ENCODE measurements at places on chromosomes 12 and 14. TPM values are rescaled to one million over a fixed set of nuclear protein-coding genes. Genes with fewer than 3 reads are reported as not detected.

DNA sequence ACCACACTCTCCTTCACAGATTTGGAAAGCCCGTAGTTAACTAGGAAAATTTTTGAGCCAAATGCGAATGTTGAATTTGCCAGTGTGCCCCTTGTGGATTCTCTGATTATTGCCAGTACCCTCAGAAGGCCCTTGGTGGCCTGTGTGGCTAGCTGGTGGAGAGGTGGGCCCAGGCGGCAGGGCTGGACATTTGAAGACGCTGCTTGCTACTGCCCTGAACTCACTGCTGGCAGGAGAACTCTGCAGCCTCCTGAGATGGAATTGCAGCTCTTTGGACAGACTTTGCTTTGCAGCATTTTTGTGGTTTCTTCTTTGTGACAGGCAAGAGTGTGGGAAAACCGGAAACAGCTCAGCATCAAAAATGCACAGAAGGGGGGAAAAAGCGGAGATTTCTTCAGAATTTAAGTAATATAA is 97.6 kb downstream of the TGFB3 start:
- H3K27ac ChIP-seq: no peak overlapping the region
- no peaks in the 10 kb centered on the region for H3K27me3 ChIP-seq
- no peak for DNase-seq

DNA sequence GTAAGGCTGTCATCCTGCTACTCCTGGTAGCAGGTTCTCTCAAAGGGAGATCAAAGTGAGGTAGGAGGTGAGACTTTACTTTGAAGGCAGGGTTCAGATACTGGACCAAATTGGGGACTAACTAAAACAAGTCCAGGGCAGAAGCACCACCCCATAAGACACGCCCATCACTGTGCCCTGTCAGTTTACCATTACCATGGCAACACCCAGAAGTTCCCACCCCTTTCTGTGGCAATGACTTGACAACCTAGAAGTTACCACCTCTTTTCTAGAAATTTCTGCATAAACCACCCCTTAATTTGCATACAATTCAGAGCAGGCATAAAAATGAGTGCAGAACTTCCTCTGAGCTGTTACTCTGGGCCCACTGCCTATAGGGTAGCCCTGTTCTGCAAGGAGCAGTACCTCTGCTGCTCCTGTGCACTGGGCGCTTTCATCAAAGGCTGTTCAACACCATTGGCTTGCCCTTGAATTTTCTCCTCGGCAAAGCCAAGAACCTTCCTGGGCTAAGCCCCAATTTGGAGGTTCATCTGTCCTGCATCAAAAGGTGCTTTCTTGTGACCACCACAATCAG is 64.8 kb upstream of the MAX start:
- no peak overlapping the region for H3K27ac ChIP-seq
- H3K36me3 ChIP-seq: no peaks in the 10 kb centered on the region
- no peaks in the 10 kb centered on the region for H3K27me3 ChIP-seq
- no peak overlapping the region for H3K4me3 ChIP-seq
- DNase-seq: no peak
- H3K4me1 ChIP-seq: no peaks in the 10 kb centered on the region

DNA sequence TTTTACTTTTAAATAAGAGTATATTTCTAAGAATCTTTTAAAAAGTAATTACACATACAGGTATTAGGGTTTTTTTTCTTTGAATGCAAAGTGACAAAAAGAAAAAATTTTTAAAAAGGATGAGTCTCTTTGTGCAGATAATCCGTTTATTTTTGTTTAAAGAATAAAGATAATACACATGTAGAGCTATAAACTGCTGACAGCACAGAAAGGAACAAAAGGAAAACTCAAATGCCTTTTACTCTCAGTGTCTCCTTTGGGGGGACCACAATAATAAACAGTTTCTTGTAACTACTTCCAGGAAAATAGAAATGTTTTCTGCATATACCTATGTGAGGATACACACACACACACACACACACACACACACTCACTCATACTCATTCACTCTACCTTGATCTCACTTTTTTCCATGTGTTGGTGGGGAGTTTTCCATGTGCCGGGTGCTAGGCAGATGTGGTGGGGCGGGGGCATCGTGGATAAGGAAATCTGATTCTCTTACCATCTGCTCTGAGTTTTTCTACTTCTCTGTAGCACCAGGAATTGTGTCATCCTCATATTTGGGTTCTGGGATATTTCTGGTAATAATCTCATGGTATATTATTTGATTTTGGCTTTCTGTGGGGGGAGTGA is 58.1 kb downstream of the KCTD10 start:
- no peaks in the 10 kb centered on the region for H3K27me3 ChIP-seq
- no peaks in the 10 kb centered on the region for H3K4me1 ChIP-seq
- no peak overlapping the region for H3K27ac ChIP-seq
- H3K36me3 ChIP-seq: no peaks in the 10 kb centered on the region
- DNase-seq: no peak

DNA sequence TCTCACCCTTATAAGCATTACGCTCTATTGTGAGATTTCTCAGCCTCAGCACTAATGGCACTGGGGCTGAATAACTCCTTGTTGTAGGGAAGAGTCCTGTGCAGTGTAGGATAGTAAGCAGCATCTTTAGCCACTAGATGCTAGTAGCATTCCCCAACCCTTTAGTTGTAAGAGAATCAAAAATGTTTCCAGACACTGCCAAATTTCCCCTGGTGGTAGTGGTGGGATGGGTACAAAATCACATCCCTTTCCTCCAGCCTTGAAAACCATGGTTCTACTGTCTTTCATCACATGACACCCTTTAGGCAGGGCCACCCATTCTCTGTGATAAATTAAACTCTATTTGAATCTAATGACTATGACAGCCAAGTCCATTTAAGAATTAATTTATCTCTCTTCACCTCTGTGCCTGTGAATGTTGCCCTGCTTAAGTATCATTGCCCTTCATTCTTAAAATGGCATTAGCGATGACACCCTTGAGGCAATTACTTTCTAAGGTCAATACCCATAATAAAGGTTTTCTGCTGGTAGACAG is 199.4 kb downstream of the ANO4 start:
- H3K4me1 ChIP-seq: no peaks in the 10 kb centered on the region
- no peaks in the 10 kb centered on the region for H3K27me3 ChIP-seq
- H3K36me3 ChIP-seq: no peaks in the 10 kb centered on the region
- no peak overlapping the region for H3K27ac ChIP-seq

DNA sequence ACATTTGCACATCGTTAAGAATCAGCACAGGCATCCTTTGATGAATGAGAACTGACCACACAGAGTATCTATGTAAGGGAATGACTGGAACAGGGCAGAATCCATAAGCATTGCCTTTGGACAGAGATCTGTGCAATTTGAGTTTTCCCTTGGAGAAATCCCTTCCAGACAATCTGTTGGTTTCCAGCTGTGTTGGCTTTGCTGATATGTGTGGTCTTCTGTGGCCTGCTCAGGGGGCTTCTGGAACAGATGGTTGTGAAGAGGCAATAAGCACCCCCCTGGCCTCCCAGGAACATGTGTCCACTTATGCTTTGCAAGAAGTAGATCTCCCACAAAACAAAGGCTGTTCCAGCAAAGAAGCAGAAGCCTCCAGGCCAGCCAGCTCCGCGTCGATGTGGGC is 111.4 kb upstream of the TMEM132C start:
- no peaks in the 10 kb centered on the region for H3K36me3 ChIP-seq
- no peak overlapping the region for H3K4me3 ChIP-seq
- no peaks in the 10 kb centered on the region for H3K4me1 ChIP-seq
- H3K27me3 ChIP-seq: no peaks in the 10 kb centered on the region

- H3K27me3 ChIP-seq: no peaks in the 10 kb centered on the region
- DNase-seq: no peak
- H3K36me3 ChIP-seq: no peaks in the 10 kb centered on the region
- no peak overlapping the region for H3K27ac ChIP-seq
- H3K4me3 ChIP-seq: no peak overlapping the region
- no peaks in the 10 kb centered on the region for H3K4me1 ChIP-seq
Observed at GRCh38 chr12:30146561-30146960, 362.8 kb upstream of the TMTC1 start.

GRCh38 chr14:92587700-92588085 is 74.1 kb downstream of the RIN3 start:
- no peak for DNase-seq
- H3K4me3 ChIP-seq: no peak overlapping the region
- no peaks in the 10 kb centered on the region for H3K4me1 ChIP-seq
- no peaks in the 10 kb centered on the region for H3K36me3 ChIP-seq
- H3K27ac ChIP-seq: peak overlapping the region; percentile 79

DNA sequence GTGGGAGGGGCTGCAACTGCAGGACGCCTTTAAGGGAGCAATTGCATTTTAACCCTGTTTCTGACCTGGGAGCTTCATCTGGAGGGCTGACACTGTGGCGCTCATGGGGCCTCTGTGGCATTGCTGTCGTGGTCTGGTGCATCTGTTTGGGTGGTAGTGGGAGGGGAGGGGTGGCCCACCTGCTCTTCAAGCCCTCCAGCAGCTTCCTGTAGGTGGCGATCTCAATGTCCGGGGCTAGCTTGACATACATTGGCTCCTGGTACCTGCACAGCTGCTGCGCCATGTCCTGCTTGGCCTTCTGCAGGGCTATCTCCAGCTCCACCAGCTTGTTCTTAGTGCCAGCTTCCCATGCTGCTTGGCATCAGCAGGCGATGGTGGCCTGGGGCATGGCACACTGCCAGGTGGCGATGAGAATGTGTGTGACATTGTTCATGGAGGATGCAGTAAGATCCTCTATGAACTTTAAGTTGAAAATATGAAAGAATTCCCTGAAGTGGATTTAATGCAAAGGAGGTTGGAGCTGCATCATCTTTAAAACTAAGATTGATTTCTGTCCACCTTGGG is 7.7 kb upstream of the KRT82 start:
- no peak overlapping the region for H3K27ac ChIP-seq
- no peaks in the 10 kb centered on the region for H3K27me3 ChIP-seq

- no peaks in the 10 kb centered on the region for H3K27me3 ChIP-seq
- H3K4me1 ChIP-seq: no peaks in the 10 kb centered on the region
- H3K27ac ChIP-seq: no peak overlapping the region
- no peaks in the 10 kb centered on the region for H3K36me3 ChIP-seq
Observed at GRCh38 chr14:93431036-93431670, 414 bp downstream of the UNC79 start.

- no peaks in the 10 kb centered on the region for H3K27me3 ChIP-seq
- H3K4me3 ChIP-seq: peak overlapping the region; percentile 47
- peak; percentile 22 for DNase-seq
- no peaks in the 10 kb centered on the region for H3K36me3 ChIP-seq
- peaks cover 5% of the 10 kb centered on the region for H3K4me1 ChIP-seq
- H3K27ac ChIP-seq: peak overlapping the region; percentile 12
Observed at GRCh38 chr12:27333403-27334009, 870 bp downstream of the BMAL2 start.

DNA sequence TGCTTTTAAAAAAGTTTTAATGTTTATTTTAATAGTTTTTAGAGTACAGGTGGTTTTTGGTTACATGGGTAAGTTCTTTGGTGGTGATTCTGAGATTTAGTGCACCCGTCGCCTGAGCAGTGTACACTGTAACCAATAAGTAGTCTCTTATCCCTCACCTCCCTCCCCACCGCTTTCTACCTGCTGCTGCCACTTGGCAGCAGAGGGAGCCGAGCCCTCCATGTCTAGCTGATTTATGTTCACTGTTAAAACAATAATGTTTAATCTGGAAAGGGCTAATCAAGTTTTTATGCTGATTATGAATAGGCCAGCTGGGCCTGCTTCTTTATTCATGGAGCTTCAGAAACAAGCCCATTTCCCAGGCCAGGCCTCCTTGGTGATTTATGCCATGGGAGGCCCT is 73.1 kb downstream of the ADCK1 start:
- H3K27ac ChIP-seq: no peak overlapping the region
- H3K27me3 ChIP-seq: no peaks in the 10 kb centered on the region
- no peaks in the 10 kb centered on the region for H3K36me3 ChIP-seq
- no peak overlapping the region for H3K4me3 ChIP-seq
- H3K4me1 ChIP-seq: no peaks in the 10 kb centered on the region

GRCh38 chr14:81209167-81209836 is 11.5 kb downstream of the GTF2A1 start:
- H3K4me3 ChIP-seq: no peak overlapping the region
- no peaks in the 10 kb centered on the region for H3K27me3 ChIP-seq
- no peak for DNase-seq
- peaks cover 38% of the 10 kb centered on the region for H3K36me3 ChIP-seq

- no peak overlapping the region for H3K4me3 ChIP-seq
- H3K4me1 ChIP-seq: no peaks in the 10 kb centered on the region
- H3K36me3 ChIP-seq: no peaks in the 10 kb centered on the region
- no peak overlapping the region for H3K27ac ChIP-seq
- H3K27me3 ChIP-seq: no peaks in the 10 kb centered on the region
Observed at GRCh38 chr14:81331229-81332021, 68.7 kb downstream of the STON2 start.

DNA sequence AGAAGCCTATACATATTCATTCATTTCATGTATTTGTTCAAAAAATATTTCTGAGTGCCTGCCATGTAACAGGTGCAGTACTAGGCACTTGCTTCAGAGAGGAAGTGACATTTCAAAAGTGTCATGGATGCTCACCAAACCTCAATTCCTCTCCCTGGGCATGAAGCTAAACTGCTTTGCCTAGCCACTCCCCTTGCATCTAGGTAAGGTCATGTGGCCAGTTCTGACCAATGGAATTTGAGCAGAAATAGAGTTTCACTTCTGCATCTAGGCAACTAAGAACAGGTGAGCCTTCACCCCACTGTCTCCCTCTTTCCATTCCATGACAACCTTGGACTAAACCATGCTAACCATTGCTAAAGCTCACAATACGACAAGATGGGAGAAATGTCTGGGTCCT is 27.6 kb downstream of the TC2N start:
- peaks cover 7% of the 10 kb centered on the region for H3K4me1 ChIP-seq
- DNase-seq: no peak
- H3K27ac ChIP-seq: no peak overlapping the region
- H3K4me3 ChIP-seq: no peak overlapping the region
- no peaks in the 10 kb centered on the region for H3K27me3 ChIP-seq
- no peaks in the 10 kb centered on the region for H3K36me3 ChIP-seq

- H3K27ac ChIP-seq: no peak overlapping the region
- no peaks in the 10 kb centered on the region for H3K27me3 ChIP-seq
- H3K36me3 ChIP-seq: no peaks in the 10 kb centered on the region
Observed at GRCh38 chr12:55226523-55226922, 5.7 kb downstream of the OR10A7 start.

- no peaks in the 10 kb centered on the region for H3K36me3 ChIP-seq
- no peaks in the 10 kb centered on the region for H3K27me3 ChIP-seq
- no peak overlapping the region for H3K4me3 ChIP-seq
- no peak overlapping the region for H3K27ac ChIP-seq
- peaks cover 7% of the 10 kb centered on the region for H3K4me1 ChIP-seq
- DNase-seq: no peak
Observed at GRCh38 chr14:45091710-45092109, 7.8 kb downstream of the PRPF39 start.

DNA sequence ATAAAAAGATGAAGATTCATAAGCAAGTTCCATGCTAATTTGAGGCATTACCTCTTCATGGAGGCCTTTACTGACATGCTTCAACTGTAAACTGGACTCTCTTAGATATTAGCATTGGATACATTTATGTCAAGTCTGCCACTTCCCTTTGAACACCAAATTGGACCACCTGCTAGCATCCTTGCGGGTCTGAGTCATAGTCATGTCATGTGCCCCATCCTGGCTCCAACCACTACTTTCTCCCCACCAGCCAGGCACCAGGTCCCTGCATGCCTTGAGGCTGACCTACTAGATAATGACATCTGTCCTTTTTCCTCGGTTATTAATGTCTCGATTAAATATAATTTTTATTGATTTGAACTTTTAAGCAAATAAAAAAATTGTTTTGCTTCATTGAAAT is 32.9 kb upstream of the EEA1 start:
- no peak overlapping the region for H3K4me3 ChIP-seq
- H3K4me1 ChIP-seq: no peaks in the 10 kb centered on the region
- no peak for DNase-seq
- H3K27me3 ChIP-seq: no peaks in the 10 kb centered on the region
- no peaks in the 10 kb centered on the region for H3K36me3 ChIP-seq

The PRB2 gene
- not detected for total RNA-seq

The TNFAIP2 gene
- total RNA-seq: 94.9 TPM

The FLVCR2 gene
- total RNA-seq: 91.9 TPM

The TOMM20L gene
- not detected for total RNA-seq

The DHH gene
- 0.19 TPM for total RNA-seq

The VASH1 gene
- total RNA-seq: 3.1 TPM

The GARIN6 gene
- total RNA-seq: not detected
